ENCODE measurements at places on chromosomes 2 and 18.
A peak's percentile ranks its signal among the peaks of the same experiment; 100 is the strongest.

DNA sequence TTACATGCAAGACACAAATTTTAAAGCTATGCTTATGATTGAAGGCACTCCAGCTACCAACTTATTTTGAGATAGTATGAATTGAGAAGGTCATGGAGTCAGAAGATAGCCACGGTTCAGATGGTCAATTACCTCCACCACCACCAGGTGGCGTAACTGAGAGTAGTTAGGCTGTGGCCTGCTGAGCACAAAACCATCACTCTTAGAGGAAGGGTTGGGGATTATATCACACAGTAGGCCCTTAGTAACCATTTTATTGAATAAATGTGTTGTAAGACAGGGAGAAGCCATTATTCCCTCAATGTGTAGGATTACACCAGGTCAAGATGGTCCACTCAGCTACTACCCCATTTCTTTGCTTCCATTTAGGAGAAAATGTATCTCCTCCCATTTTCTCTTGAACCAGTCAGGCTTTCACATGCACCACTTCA, 18.8 kb downstream of the KLHL41 start:
- DNase-seq, result peak; percentile 62

DNA sequence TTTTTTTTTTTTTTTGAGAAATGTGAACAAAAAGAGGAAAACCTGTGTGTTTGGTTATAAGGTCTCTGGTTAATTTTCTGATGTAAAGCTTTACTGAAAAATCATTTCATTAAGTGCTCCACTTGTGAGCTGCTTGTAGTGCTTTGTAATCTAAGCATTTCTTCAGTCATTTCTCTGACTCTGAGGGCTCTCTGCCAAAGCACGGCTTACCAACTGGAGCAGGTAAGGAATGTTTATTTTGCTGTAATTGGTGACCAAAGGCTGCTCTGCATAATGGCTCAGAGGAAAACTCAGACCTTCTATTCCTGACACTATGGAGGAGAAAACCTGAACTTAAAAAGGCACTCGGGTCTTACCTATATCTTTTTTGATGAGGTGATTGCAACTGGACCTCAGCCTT, 848.8 kb downstream of the MBD2 start:
- no peak for DNase-seq

GRCh38 chr2:145026456-145027455, 506.8 kb upstream of the ZEB2 start:
- no peak for DNase-seq

- DNase-seq, result no peak
These were observed 72.8 kb downstream of the PTH2R start for GRCh38 chr2:208479342-208479741.

DNA sequence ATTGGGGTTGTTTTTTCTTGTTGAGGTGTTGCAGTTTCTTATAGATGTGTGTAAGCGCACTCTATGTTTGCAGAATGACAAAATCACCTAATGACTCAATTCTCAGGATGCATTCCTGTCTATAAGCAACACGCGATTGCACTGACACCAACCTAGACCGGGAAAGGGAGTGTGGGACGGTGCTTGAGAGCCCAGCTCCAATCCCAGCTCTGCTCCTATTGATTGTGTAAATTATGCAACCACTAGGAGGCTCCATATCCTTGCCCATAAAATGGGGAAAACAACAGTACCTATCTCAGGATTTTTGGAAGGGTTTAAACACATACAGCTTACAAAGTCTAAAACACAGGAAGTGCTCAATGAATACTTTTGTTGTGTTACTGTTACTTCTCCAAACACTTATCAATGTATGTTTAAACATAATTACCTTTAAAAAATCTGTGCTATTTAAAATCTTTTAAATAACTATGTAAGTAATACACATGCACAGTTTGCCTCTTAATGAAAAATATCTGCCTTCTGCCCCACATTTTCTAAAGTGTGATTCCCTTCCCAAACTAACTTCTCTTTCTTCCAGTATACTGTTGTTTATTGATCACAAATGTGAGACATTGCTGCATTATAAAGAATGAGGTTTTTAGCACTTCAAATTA, 132.5 kb downstream of the SPHKAP start:
- no peak for DNase-seq

DNA sequence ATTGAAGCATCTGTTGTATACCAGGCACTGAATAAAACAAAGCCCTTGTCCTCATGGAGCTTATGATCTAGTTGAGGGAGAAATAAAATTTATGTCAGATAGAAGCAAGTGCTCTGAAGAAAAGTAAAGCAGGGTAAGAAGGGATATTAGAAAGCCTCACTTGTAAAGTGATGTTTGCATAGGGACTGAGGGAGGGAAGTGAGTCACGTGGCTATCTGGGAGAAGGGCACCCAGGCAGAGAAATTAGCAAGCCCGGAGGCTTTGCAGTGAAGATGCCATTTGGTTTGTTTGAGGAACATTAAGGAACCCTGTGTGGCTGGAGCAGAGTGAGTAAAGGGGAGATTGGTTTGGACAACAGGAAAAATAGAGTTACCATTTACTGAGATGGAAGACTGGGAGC, 52.1 kb downstream of the RBBP8 start:
- DNase-seq, result no peak

DNA sequence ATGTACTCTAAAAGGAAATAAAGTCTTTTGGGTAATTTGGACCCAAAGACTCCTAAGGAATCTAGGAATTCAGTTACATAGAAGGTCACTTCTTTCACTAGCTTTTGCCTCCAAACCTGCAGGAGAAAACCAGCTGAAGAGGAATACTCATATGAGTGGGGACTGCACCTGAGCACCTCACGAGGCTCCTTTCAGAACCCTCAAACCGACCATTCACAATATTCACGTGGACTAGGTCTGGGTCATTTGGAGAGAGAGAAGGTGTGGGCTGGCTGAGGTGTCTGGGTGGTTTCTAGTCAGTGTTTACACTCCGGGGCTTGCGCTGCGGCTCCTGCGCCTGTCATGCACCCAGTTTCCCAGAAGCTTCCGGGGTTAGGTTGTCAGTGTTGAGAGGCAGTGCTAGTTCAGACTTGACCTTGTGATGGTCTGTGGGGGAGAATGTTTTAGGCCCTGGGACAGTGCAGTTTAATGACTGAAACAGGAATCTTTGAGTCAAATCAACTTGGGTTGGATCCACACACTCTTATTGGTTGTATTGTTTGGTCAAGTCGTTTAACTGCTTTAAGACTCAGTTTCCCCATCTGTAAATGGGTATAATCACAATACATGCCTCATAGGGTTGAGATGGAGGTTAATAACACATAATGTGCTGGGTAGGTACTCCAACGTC, 78.4 kb downstream of the LIMS1 start:
- peak; percentile 4 for DNase-seq
